ENCODE measurements at places on chromosomes 16 and 17.

DNA sequence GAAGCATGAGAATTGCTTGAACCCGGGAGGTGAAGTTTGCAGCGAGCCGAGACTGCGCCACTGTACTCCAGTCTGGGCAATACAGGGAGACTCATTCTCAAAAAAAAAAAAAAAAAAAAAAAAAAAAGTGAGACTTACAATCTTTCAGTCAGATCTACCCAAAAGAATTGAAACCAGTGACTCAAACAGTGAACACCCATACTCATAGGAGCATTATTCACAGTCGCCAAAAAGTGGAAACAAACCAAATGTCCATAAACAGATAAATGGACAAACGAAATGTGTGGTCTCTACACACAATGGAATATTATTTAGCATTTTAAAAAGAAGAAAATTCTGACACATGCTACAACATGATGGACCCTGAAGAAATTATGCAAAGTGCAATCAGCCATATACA is 9.1 kb upstream of the SCNN1B start:
- no peak for DNase-seq

- DNase-seq: no peak
These were observed 233.2 kb downstream of the PMP22 start for GRCh38 chr17:15031975-15032374.

- no peak for DNase-seq
These were observed 38.8 kb upstream of the HS3ST3A1 start for GRCh38 chr17:13640551-13640950.

- DNase-seq: no peak
These were observed 65.8 kb upstream of the NACA2 start for GRCh38 chr17:61656721-61657217.

DNA sequence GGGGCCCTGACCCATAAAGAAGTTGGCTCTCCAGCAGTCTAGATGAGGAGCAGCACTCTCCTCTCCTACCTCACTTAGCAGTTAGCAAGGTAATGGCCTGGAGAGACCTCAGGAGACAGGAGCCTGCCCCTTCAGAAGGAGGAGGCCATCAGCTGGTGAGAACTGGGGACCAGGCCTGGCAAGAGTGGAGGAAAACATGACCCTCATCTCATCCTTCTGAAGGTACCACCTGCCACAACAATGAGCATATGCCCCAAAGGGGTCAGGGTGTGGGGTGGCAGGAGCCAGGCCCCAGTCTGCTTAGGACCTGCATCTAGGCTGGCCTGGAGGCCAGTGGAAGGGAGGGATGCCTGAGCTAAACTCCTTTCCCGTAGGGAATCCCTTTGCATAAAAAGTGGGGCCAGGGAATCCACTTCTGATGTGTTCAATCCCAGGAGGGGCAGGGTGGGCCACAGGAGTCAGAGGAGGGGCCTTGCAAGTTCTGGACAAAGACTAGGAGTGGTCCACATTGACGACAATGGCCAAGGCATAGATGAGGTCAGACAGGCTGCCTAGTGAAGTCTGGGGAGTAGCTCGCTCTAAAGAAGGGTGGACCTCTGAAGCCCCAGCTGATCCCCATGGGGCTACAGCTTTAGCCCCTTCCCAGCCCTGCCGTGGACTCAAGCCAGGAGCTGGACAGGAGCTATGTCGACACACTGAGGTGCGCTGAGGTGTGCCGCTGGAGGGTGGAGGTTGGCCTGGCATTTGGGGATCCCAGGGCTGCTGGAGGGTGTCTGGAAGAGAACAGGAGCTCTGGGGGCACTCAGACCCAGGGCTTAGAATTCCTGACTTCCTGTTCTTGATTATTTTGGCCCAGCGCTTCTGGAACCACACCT is 986 bp downstream of the SEBOX start:
- no peak for DNase-seq

- DNase-seq: no peak
These were observed 54.5 kb downstream of the TENT4B start for GRCh38 chr16:50207652-50208051.

GRCh38 chr17:80260069-80260535 is 550 bp upstream of the RNF213 start:
- peak; percentile 81 for DNase-seq

DNA sequence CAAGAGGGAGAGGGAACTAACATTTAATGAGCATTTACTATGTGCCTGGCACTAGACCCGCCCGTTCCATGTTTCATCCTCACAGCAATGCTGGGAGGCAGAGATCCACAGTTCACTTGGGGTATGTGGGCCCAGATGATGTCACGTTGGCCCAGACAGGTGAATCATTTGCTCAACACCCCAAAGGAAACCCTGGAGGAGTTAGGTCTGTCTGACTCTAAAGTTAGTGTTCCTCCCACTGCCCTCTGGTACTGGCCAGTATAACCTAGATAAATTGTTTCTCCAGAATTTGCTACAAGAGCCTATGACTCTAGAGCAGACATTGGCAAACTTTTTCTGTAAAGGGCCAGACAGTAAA is 164.6 kb downstream of the VPS53 start:
- no peak for DNase-seq

DNA sequence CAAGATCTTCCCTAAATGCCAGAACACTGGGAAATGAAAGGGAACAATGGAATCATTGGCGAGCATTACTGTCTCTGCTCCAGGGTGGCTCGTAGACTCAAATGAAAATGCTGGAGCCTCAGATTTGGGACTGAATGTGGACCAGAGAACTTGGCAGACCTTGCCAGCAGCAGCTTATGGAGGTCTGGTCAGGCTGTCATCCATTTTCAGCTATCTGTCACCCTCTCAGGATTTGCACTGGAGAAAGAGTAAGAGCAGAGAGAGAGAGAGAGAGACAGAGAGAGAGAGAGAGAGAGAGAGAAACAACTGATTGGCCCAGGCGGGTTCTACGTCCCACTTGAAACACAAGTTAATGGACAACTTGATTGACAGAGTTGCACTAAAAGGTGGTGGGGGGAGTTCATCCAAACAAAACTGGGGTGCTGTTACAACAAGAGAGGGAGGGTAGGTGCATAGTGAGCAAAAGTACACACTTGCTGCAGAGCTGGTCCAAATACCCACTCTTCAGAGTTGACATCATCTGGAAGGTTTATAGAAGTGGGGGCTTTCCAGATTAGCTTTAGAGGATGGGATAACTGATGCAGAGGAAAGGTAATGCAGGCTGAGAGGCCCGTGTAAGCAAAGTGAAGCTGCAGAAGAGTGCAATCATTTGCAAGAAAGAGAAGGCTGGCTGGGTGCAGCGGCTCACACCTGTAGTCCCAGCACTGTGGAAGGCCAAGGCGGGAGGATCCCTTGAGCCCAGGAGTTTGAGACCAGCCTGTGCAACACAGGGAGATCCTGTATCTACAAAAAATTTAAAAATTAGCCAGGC is 16.5 kb upstream of the NSMCE1 start:
- peak; percentile 28 for DNase-seq

- DNase-seq: no peak
These were observed 27.7 kb downstream of the RTN4RL1 start for GRCh38 chr17:1997289-1997926.

DNA sequence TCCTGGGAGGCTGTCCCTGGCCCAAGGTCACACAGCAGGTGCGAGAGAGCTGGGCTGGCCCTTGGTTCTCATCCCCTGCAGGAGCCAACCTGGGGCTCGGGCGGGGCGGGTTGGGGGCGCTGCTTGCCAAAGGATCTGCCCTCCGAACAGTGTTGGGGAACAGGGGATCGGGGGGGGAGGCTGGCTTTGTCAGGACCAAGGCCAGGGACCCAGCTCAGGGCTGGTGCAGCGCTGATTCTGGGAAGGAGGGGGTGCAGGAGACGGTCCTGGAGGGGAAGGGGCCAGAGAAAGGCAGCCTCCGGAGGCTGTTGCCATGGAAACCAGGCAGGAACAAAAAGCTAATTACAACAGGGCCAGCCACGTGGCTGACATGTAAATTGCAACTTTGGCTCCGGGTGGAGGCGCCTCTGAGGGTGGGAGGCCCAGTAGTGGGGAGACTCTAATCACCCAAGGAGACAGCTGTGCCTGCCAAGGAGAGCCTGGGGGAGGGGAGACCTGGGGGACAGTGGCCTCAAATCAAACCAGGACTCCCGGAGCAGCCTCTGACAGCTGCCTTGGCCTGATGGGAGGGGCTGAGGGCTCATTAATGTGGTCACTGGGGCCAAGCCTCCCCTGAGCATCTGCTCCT is 1.3 kb downstream of the TUBB3 start:
- DNase-seq: peak; percentile 50

DNA sequence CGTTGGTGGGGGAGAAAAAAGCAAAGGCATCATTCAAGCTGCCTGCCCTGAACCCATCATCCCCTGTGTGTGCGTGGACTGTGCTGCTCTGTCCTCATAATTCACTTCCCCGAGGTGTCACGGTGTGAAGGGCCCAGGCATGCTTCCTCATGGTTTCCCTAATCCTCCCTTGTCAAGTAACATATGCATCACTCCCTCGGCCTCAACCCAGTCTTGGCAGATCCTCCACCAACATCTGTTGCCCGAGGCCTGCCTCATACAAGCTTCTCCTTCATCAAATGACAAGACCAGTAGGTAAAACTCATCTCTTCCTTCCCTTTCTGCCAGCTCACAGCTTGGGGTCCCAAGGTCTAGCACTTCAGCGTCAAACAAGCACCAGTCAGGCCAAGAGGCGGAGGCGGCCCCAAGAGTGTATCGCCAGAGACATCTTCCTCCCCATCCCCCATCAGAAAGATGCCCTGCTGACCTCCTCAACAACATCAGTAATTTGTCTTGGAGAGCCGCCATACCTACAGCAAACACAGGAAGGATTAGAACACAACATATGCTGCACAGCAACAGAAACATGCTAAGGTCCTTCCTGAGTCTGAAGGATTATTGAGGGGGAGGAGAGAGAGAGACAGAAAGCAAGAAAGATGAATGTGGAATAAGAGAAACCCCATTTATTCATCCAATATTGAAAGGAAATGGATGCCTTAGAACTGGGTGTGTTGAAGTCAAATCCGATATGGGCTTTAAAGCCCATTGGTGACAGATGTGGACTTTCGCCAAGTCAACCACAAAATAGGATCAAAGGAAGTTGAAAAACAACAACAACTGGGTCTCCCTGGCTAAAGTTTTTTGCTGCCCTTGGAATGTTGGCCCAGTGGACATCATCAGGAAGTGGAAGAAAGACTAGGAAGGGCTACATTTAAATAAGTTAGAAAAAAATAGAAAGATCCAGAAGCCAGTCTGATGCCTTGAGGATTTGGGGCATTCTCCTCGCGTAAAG is 38.4 kb downstream of the SOX9 start:
- no peak for DNase-seq

- DNase-seq: no peak
These were observed 1.9 kb downstream of the MED11 start for GRCh38 chr17:4733073-4733531.

GRCh38 chr16:65624666-65625065 is 502.8 kb upstream of the CDH11 start:
- no peak for DNase-seq

- DNase-seq: peak; percentile 80
These were observed 1.4 kb upstream of the SPHK1 start for GRCh38 chr17:76382803-76383545.

- no peak for DNase-seq
These were observed 146.6 kb downstream of the SKAP1 start for GRCh38 chr17:48283411-48283810.

- DNase-seq: peak; percentile 65
These were observed at the start of gene RPRML for GRCh38 chr17:46979147-46979863. TSS of gene RPRML (minus strand) at chr17:46979253. CDS start at chr17:46979007, 246 bp downstream.

DNA sequence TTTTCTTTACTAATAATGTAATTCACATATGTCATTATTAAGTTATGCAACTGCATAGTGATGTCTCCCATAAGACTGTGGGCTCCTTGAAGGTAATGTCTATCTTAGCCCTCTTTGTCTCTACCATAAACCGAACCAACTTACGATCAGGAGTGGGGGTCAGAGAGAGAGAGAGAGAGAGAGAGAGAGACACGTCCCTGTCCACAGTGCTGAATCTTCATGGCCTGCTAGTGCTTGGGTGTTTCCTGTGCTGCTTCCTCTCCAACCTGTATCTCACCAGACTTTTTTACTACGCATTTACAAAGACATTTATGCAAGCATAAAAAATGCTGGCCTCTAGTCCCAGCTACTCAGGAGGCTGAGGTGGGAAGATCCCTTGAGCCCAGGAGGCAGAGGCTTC is 52.2 kb upstream of the HAPSTR1 start:
- DNase-seq: no peak

GRCh38 chr17:38583828-38584349 is 21.9 kb downstream of the SRCIN1 start:
- no peak for DNase-seq

DNA sequence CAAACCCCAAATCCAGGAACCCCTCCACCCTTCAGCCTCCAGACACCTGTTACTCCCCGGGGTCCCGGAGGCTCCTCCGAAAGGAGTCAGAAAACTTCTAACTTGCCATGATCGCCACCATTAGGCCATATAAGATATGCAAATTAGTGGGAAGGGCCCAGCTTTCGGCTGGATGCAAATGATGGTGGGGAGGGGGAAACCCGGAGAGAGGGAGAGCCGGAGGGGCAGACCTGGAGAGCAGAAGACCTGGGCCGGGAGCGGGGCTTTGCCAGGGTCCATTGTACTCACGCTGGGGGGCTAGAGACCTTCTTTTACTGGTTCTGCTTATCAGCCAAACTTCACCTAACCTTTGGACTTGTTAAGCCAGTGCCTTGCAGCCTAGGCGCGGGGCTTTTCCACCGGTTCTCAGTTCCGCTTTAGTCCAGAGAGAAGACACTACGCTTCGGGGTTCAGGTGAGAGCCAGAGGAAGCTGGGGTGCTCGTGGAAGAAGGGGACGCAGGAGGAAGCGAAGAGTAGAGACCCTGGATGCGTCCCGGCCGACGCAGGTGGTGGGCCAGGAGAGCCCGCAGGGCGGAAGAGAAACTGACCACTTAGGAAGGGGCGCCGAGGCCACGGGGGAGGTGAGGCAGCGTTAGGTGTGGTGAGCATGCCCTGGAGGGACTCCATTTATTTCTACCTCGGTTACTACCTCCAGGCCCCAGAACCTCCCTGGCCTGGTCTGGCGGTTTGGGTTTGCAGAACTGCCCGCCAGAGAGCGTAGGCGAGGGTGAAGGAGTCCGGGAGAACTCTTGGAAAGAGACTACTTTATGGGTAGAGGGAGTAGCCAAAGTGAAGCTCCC is at the start of gene HNF1B:
Gene HNF1B (minus strand): TSS at position 99 of the 840 bp plus-strand sequence. CDS start 175 bp downstream, outside the sequence.
- DNase-seq: no peak

DNA sequence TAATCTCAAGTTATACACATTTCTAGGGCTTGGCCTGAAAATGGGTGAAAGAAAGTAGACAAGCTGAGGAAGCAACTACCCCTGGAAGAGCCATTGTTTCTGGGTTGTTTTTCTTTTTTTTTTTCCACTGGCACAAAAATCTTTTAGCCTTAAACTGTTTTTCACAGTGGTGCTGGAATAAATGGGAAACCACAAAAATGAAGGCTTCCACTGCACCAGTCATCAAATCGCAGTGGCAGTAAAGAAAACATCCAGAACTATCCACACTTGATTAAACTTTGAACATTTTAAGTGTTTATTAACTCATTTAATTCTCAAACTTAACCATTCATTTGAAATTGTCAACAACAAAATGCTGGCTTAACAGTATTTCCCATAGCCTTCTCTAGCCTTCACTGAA is 14.3 kb downstream of the CMTM4 start:
- DNase-seq: no peak

Data from stimulated activated CD8-positive, alpha-beta memory T cell treated with anti-CD3 and anti-CD28 coated beads, Interleukin-4, amount 100 ng/mL, for 48 hours (primary cell).